IPS-NIHi11 (cell line): ENCODE measurements at places on chromosomes 4 and X.

- no peak for DNase-seq
Observed at GRCh38 chr4:128454881-128455280, 167.3 kb upstream of the PGRMC2 start.

DNA sequence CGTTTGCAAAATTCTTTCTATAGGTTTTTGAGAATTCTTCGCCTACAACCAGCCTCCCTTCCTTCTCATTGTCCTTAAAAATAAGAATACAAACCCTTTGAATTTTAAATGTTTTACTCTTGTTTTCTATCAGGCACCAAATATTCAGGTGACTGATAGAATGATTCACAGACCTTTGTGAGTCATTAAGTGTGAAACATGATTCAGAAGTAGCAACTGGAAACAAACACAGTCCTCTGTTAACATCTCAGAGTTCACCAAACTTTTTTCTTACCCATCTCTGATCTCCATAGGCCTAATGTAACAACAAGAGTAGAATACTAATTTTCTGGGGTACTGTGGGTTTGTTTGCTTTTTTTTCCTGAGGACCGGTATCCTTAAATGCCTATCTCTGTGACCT, 63.4 kb upstream of the MAB21L2 start:
- no peak for DNase-seq

GRCh38 chr4:34432706-34433105, 1811.6 kb downstream of the ARAP2 start:
- DNase-seq: no peak

DNA sequence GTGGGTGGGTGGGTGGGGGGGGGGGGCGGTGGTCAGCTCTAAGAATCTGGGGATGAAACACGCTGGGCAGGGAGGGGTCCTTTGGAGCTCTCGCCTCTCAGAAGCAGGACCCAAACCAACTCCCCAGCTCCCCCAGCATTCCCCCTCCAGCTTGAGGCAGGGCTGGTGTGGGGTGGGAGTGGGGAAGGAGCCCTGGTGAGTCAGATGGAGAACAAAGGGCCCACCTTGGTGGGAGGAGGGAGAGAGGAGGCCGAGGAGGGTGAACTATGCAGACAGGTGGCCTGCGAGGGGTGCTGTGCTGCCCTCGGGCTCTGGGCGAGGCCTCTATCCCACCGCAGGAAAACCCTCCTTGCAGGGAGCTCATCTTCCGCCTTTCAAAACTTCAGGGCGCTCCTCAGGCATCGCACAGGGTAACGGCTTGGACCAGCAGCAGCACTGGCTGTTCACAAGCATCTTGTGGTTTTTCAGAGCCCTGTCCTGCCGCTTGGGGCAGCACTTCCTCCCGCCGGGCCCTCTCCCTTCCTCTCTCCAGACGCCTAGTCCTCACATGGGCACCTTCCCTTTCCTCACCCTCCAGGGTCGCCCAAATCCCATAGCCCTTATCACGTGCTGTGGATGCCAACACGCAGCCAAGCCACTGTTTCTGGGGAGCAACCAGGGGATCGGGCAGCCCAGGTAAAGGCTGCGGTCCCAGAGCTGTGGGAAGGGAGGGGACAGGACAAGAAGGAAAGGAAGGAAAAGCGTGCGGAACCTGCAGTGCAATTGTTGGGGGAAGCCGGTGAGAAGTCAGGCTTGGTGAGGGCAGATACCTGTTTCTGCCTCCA, 34.0 kb upstream of the GRPEL1 start:
- peak; percentile 82 for DNase-seq

DNA sequence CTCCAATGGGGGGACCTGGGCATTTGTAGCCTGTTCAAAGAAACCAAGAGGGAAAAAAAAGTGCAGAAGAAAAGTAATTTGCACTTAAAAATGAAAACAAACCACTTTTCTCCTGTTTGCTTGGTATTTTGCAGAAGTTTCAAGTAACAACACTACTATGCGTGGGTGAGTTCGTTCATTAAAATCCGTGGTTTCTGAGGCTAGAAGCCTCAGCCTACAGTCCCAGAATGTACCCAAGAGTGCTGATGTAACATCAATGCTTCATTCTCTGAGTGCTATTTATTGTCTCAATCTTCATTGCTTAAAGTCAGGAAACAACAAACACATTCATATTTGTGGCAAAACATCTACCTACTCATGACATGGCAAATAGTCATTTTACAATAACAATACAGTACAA, 29.2 kb downstream of the LGI2 start:
- DNase-seq: no peak

- no peak for DNase-seq
Observed at GRCh38 chrX:48490661-48491060, 14.7 kb downstream of the FTSJ1 start.

DNA sequence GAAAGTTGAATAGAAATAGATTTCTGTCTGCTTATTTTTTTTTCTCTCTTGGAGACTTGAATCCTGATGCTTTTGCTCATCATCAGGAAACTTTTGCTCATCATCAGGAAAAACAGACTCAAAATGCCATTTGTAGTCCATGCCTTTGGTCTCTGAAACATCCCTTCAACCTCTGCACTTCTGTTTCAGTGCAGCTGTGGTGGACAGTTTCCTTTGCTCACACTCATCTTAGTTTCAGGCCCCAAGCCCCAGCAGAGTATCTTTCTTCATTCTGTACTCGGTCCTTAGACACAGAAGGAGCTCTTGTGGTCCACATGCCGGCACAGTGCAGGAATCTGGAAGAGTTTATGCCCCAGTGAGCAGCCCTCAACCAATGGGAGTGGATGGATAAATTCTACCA, 337.9 kb downstream of the PPP3CA start:
- no peak for DNase-seq

DNA sequence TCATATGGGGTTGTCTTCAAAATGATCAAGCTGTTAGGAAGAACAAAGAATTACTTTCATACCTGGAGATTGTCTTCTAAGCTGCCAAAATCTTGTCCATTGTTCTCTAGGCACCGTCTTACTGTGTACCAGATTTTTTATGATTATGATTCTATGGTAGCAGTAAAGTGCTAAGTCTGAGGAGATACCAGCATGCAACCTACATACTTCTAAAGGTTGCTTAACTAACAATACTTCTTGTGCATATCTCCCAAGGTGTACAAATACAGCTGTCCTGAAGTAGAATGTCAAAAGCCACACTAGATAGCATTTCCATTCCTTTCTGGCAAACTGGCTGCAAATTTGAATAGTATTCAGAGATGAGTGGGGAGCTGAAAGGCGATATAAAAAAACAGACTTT, 62.6 kb upstream of the FBXW7 start:
- DNase-seq: no peak

GRCh38 chr4:169620880-169621248, 486 bp downstream of the CLCN3 start:
- DNase-seq: peak; percentile 13

DNA sequence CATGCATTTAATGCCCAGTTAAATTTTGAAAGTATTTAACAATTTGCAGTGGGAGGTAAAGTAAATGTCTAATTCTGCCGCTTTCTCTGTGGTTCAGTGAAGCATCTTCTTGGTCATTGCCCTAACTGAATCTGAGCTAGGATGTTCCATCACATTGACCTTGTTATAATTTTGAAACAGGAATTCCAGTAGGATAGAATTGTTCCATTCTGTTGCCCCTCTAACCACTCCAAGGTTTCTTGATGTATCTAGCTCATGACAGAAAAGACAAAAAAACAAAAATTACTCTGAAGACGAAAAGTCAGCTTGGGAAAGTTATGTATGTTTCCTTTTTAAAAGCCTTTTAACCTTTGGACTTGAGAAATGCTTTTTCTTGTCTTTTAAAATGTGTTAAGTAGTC, 297.0 kb upstream of the FAT1 start:
- no peak for DNase-seq

DNA sequence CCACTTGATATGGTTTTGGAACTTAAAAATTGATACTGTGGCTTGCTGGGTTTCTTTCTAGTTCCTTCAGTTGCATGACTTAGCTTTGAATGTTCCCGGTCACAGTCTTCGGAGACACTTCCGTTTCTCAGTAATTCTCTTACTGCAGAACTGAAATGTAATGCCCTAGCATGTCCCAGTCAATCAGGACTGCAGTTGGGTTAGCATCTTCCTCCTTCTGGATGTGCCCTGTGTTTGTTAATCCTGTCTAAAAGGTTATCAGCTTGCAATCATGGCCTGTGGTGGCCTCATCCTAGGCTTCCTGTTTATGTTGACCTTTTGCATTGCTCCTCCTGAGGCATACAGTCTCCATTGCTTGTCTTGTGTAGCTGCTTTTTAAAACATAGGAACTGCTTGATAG, 275.9 kb downstream of the ARHGAP10 start:
- no peak for DNase-seq

DNA sequence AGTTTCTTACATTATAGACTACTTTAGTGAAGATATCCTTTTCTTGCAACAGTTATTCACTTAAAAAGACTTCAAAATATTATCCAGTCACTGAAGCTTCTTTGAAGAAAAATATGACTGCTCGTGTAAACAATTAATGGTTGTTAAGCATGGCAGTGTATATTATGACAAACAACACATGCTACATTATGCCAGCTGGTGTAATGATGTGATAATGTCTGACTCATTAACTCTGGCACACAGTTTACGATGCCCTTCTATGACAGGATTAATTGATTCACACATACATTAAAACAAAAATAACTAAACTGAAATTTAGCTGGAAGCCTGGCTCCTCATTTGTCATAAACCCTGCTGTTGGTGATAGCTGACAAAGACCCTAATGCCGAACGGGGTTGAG, 22.4 kb downstream of the GK2 start:
- no peak for DNase-seq

DNA sequence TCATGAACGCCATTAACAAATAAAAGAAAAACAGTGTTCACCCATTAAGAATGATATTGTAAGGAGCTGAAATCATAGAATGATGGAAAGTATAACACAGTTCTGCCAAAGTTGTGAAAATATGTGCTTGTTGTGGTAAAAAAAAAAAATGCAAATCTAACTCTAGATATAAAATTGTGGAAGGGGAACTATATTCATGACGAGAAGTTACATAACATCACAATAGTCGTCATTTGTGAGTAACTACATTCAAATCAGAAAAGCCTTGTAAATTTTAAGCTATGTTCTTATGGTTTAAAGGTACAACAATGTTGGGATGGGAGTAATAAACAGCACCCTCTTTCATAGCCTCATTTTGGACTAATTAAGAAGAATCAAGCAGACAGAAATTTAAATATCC, 57.6 kb upstream of the PRDM8 start:
- DNase-seq: no peak

DNA sequence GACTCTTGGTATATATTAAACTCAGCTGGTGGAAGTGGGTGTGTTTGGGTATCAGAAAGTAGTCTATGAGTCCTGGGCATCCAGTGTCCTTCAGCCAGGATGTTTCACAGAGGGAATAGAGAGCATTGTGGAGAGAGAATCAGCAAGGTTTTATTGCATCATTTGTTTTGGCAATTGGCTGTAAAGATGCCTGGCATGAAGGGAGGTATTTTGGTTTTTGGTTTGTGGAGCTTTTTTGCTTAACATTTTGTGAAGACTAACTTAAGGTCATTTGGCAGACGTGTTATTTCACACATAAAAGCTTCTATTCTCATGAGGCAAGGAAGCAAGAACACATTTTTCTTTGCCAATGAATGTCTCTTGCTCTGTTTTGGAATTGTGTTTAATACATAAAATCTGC, 71.1 kb downstream of the DCLK2 start:
- DNase-seq: no peak

DNA sequence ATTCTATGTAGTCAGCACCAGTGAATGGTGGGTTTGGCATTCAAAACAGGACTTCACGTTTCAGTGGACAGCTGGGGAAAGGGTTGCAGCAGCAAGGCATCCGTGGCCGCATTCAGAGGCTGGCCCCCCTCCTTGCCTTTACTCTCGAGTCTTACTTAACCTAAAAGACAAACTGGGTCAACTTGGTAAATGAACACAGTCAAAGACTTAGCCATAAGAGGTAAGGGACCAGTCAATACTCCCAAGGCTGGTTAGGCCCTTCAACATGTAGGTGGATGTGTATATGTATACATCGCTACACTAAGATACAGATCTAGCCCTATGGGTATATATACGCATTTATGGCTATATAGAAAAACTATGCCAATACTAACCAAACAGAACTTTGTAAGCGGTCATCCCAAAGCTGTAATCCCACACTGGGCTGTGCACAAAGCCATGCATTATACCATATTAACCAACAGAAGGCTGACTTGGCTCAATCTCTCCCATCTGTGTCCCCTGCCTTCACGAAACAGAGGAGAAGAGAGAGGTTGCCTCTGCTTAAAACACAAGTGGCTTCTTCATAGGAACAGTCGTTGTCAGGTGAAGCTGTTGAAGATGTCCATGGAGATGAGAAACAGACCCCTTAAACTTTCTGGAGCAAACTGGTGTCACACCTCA, 61.9 kb downstream of the TSC22D3 start:
- DNase-seq: no peak

DNA sequence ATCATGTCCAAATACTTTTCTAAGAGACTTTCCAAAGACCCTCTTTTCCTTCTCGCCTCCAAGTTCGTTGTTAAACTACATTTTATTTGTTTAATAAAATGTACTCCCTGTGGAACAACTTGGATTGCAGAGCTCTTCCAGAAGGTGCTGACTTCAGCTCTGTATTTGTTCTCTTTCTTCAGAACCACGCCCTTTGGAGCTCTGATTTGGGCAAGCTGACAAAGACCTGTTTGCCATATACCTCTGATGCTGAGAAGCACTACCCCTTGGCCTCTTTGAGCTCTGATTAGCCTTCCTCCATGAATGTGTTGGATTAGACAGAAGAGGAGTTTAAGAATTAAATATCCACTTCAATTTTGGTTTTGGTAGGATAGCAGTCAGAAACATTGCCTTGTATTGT, 815.1 kb upstream of the POU3F4 start:
- DNase-seq: no peak

DNA sequence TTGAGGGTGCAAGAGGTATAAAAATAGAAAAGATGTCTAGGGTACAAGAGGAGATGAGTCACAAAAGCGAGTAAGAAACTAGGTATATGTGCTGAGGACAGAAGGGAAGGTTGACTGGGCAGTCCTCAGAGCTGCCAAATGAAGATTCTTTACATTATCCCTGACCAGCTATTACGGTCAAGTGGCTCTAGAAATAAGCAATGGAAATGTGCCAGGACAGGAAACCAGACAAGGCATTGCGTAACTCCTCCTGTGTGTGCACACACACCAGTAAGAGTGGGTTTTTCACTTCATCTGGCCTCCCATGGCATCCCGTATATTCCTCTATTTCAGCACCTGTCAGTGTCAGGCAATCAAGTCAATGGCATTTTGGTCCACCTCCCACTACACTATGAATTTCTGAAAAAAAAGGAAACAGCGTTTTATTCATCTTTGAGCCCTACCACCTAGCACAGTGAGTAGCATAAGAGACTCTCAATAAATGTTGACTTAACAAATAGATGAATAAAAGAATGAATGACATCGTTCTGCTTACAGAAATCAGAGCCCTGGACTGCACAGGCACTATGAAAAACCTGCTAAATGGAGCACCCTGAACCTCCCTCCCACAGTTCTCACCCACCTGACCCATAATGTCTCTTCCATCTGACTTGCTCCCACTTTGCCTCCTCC, 62.6 kb upstream of the KLF3 start:
- no peak for DNase-seq
